Spleen (tissue), 13 donors: ENCODE measurements at places on chromosomes 2 and 18. TPM values are rescaled to one million over a fixed set of nuclear protein-coding genes. Genes with fewer than 3 reads are reported as not detected.

- no peak for DNase-seq
These were observed 63.0 kb upstream of the DSC1 start for GRCh38 chr18:31225668-31226067.

The STEAP3 gene
- total RNA-seq: 0.68 TPM

DNA sequence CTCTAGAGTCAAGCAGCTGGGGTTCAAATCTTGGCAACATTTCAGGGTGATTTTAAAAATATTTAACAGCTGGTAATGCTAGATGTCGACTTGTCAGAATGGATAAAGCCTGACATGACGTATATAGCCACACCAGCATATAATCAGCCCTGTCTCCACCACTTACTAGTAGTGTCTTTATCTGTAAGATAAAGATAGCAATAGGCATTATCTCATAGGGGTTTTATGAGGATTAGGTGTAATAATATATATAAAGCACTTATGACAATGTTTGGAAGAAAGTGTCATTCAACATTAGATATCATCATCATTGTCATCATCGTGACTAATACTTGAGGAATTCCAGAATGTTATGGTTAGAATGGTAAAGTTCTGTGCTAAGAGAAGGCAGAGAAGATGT is 369.0 kb upstream of the CWC22 start:
- DNase-seq: no peak

GRCh38 chr2:26914659-26915310 is 55.7 kb upstream of the MAPRE3 start:
- no peak for DNase-seq

DNA sequence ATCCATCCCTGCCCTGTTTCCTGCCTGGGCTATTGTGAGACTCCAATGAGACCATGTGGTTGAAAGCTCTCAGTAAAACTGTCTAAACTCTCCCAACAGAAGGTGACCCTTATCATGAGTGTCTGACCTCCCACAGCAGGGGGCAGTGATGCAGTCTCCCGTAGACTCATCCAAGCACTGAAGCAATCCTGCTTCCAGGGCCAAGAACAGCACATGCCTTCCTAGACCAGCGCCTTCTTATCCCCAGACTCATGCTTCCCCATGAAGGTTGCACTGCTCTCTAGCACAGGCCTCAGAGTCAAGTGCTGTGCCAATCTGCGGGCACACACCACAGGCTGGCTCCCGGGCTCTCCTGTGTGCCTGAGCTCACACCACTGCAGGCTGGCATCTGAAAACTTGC is 112.3 kb downstream of the TNS1 start:
- DNase-seq: no peak

The ANKRD62 gene
- total RNA-seq: not detected

- no peak for DNase-seq
These were observed 472.5 kb downstream of the PID1 start for GRCh38 chr2:228798458-228799207.

GRCh38 chr2:173216668-173217067 is 138.0 kb upstream of the CDCA7 start:
- no peak for DNase-seq

The HOXD4 gene
- 9.3 TPM for total RNA-seq

- DNase-seq: no peak
These were observed 1599.2 kb upstream of the TMEFF2 start for GRCh38 chr2:193793914-193794313.

GRCh38 chr18:31252522-31252921 is 65.4 kb upstream of the DSG1 start:
- no peak for DNase-seq

- DNase-seq: peak; percentile 90
These were observed at the start of gene PTPRM for GRCh38 chr18:7566567-7567473. TSS of gene PTPRM (plus strand) at chr18:7567316. CDS start at chr18:7567819, 503 bp downstream.

The GRP gene
- not detected for total RNA-seq

DNA sequence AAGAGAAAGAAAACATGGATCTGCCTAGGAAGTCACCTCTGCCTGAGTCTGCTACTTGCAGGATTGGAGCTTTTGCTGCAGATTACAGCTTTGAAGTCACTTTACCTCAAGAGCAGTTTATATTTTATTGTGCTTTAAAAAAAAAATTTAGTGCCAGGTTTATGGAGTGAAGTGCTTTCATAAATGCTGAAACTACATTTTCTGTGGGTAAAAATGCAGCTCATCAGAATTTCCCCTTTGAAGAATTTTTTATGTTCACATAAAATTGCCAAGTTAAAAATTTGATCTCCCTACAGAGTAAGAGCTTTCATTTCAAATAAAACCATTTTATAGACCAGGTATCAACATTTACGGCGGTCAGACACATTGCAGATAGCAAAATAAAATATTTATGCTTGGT is 25.2 kb downstream of the BCL2L11 start:
- no peak for DNase-seq

DNA sequence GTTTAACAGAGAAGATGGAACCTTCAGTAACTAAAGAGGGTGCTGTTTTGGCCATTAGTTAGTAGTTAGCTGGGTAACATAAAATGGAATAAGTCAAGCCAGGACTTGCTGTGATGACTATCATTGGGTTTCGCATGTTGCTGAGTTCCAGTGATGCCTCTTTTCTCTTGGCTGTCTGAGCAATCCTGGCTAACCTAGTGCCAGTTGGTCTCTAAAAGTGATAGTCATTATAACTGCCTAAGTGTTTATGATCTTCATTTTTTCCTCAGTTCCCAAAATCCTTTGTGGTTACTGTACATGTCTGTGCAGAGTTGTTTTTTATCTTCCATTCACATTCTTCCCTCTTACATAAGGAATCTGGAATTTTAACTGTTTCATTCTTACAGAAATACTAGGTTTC is 33.4 kb downstream of the WDR43 start:
- no peak for DNase-seq

- peak; percentile 56 for DNase-seq
These were observed 205.7 kb downstream of the CYP26B1 start for GRCh38 chr2:71941726-71942525.

DNA sequence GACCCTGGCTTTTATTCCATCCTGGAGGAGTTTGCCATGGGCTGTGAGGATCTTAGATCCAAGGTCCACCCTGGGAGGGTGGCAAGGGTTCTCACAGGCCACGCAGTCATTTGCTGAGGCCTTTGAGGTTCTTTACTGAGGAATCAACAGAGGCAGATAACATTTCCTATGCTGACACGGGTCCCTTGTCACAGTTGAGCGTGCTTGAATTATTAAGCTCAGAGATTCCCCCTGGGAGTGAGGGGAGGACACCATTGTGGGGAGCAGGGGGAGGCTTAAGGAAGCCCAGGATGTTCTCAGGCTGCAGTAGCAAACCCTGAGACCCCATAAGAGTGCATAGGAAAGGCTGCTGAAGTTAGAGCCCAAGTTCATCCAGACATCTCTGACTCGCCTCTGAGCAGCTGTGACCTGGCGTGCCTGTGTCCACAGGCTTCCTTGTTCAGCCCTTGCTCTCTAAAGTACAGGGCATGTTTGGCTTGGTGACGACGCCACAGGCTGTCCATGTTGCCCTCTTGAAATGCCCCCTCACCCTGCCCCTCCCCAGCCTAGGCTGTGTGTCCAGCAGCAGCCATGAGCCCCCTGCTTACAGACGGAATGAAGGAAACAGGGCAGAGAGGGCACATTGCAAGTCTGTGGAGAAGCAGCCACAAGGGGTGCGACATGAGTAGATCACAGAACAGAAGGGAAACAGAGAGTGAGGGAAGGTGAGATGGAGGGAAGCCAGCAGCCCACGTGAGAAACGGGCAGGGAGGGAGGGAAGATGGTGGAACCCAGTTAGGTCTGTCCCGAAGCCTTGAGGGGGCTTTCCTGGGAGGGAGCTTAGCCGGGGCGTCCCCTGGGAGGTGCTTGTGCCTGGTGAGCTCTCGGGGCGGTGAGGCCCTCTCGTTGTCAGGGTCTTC is 34.0 kb downstream of the NAPG start:
- DNase-seq: no peak

The KCMF1 gene
- total RNA-seq: 63.3 TPM

The UCN gene
- 2.4 TPM for total RNA-seq

DNA sequence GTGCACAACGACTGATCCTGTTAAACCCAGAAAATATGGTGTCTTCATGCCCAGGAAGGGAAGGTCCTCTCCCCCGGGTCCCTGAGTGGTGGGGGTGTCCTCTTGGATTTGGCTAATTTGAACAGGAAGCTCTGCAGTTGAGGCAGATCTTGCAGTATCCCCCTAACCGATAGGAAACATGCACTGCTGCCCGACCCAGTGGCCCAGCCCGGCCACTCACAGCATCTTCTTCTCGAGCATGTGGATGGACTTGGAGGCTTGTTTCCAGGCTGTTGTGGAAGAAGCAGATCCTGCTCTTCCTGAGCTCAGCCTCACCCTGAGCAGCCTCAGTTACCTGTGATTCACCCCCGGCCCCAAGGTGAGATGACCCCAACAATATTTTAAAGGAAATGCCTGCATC is 46.4 kb upstream of the ASB1 start:
- peak; percentile 36 for DNase-seq

The RAPGEF4 gene
- 4.3 TPM for total RNA-seq

DNA sequence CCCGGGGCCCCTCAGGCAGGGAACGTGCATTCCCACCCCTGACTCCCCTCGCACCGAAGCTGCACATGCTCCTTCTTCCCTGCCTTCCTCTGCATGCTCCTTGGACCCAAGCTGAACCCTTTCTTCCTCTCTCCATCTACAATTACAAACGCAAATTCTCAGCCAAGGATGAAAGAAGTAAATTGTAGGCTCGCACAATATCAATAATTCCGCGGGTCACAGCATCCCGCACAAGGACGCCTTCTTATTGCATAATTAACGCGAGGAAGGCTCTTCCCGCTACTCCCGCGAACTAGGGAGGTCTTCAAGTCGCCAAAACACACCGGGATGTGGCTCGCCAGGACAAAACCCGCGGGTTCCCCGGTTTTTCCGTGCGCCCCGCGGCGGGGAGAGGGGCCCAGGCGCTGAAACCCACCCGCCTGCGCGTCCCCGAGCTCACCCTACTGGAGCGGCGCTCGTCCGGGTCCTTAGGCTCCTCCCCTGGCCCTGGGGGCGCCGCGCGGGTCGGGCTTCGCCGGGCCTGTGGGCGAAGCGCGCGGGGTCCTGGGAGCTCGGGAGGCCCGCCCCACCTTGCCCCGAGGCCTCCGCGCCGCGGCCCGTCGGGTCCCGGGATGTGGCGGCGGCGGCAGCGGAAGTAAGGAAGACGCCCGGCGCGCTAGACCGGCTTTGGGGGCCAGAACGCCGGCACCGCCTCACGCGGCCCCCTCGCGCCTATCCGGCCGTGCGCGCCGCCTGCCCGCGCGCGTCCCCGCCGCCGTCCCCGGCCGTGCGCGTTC is at the start of gene CHST10:
Gene CHST10, minus strand, starts transcription at position 734 of the 776 bp plus-strand sequence. CDS start 10,993 bp downstream, outside the sequence.
- DNase-seq: peak; percentile 89

DNA sequence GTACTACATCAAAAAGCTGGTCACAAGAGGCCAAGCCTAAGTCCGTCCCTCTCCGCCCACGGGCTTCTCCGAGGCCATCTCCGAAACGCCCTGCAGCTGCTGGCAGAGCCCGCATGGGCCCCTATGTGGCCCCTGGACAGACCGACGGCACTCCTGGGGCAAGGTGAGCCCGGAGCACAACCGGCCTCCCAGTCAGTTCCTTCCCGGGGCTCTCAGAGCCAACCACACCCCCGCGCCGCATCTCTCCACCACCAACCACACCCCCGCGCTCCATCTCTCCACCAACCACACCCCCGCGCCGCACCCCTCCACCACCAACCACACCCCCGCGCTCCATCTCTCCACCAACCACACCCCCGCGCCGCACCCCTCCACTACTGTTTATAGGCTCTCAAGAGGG is 93.5 kb downstream of the ZNF516 start:
- DNase-seq: no peak

The SIX3 gene
- not detected for total RNA-seq

DNA sequence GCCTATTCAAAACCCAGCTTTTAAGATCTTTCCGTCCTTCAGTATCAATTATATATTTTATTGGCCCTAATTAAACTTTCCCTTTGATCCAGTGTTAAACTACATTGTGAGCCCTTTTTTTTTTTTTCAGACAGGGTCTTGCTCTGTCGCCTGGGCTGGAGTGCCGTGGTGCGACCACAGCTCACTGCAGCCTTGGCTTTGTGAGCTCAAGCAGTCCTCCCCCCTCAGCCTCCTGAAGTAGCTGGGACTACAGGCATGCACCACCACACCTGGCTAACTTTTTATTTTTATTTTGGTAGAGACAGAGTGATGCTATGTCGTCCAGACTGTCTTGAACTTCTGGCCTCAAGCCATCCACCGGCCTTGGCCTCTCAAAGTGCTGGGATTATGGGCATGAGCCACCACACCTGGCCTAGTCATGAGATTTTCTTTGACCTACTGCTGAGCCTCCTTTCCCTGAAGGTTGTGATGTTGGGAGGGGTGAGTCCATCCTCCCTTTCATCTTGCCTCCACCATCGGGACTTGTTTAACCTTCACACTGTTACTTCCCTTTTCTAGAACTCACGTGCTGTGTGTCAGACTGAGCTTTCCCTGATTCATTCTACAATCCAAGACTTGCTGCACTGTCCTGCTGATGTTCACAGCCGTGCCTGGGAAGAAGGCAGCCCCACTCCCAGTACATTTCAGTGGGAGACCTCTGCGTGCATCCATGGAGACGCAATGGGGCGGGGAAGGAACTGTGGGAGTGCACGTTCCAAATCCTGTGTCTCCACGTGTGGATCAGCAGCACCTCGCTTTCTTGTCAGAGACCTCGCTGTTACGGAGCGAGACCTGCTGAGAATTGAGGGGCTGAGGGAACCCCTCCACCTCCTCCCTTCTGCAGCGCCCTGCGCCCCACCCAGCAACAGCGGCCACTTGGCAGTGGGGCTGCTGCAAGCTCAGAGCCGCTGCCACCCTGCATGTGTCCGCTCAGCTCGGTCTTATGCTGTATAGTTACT is 10.8 kb downstream of the OXER1 start:
- peak; percentile 79 for DNase-seq

The VPS4B gene
- total RNA-seq: 39.8 TPM

DNA sequence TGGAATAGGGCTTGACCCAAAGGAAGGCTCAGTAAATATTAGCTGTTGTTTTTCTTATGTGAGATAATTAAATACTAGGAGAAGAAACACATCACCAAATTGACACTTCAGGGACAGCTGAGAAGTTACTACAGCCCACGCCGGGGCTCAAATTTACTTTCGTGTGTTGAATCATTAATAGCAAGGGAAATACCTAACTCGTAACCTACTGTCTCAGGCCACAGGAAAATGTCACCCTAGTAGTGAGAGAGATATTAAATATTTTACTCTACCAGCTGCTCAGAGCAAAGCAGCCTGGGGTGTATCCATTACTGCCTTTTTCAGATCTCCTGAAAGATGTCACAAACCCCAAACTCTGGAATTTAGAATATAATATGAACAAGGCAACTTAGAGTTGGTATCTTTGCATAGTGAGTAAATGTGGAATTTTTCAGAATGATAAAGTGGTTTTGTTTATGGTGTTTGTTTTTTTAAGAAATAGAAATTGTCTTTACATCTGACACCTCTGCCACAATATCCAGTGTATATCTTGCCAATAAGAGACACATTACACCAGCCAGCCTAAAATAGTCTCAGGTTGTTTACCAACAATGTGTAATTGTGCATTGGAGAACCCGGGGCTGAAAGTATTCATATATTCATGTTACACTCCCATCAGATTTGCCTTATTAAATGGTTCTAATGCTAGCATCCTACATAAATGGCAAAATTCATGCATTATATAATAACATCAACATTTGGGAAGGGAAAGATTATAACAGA is 48.4 kb downstream of the ATP8B1 start:
- no peak for DNase-seq

The STRADB gene
- 26.6 TPM for total RNA-seq
